Activated CD8-positive, alpha-beta memory T cell treated with anti-CD3 and anti-CD28 coated beads for 1 hour (primary cell): ENCODE measurements at places on chromosomes 2 and 18.
A peak's percentile ranks its signal among the peaks of the same experiment; 100 is the strongest.

- no peak for DNase-seq
Observed at GRCh38 chr2:62050456-62051045, 145.1 kb downstream of the COMMD1 start.

DNA sequence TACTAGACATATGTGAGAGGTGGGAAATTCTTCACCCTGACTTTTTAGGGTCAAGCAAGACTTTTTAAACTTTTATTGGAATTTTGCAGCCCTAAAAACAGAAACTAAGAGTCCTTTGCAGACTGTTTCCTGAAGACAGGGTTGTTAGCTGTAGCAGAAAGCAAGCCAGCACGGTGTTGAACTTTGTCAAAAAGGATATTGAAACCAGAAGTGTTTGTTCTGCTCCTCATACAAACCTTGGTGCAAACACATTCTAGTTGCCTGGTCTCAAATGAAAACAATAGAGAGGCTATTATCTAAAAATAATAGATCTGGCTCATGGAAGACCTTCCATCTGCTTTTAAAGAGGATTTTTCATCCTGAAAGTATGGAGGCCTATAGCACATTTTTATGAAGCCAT is 65.8 kb upstream of the IGFBP5 start:
- DNase-seq: no peak

- no peak for DNase-seq
Observed at GRCh38 chr18:6118080-6118479, 222.8 kb upstream of the TMEM200C start.

GRCh38 chr2:26355038-26355995 is 8.7 kb upstream of the ADGRF3 start:
- DNase-seq: no peak

DNA sequence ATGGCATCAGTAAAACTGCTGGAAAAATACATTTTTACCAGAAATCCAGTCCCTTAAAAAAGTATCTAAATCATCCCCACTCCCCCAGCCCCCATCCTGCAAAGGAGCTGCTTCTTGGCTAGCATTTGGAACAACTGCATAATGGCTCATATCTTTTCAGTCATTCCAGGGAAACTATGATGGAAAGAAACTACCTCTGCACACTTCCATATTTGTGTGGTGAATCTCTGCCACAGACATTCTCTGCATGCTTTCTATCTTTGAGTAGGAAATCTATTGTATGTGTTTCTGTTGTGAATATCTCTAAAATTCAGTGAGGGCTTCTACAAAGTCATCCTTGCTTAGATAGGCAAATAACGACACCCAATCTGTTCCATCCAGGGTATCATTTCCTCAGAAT is 632.3 kb downstream of the LRP1B start:
- no peak for DNase-seq

DNA sequence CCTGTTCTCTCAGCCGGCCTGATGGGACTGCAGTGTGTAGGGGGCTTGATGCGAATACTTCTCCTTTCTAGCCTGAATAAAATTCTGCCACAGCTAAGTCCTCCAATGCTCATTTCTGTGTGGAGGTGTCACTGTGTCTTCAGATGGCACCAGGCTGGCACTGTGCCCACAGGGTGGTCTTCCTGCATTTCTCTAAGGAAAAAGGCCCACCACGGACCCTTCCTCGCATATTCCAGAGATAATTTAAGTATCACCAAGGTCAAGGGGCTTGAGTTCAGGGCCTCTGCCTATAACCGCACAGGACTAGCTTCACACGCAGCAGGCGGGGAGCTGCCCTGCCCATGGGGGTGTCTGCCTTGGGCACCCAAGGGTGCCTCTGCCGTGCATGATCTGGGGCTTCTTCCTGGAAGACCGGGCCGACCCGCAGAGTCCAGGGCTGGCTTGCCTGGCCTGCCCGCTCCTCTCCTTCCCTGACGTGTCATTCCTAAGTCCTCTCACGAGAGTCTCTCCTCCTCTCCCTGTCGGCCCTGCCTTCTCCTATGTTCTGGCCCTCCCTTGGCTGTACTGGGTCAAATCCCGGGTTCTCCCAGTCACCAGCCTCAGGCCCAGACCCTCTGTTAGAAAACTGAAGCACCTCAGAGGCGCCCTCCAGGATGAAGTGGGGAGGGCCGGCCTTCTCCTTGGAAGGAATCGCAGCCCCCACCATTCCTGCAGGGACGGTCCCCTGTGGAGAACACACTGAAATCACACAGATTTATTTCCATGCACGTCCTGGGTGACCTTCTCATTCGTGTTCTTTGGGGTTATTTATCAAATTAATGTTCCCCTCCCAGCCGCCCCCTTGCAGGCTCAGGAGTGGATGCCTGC is 48.9 kb upstream of the PXDN start:
- no peak for DNase-seq

GRCh38 chr2:5290900-5291546 is 401.2 kb upstream of the SOX11 start:
- DNase-seq: no peak

DNA sequence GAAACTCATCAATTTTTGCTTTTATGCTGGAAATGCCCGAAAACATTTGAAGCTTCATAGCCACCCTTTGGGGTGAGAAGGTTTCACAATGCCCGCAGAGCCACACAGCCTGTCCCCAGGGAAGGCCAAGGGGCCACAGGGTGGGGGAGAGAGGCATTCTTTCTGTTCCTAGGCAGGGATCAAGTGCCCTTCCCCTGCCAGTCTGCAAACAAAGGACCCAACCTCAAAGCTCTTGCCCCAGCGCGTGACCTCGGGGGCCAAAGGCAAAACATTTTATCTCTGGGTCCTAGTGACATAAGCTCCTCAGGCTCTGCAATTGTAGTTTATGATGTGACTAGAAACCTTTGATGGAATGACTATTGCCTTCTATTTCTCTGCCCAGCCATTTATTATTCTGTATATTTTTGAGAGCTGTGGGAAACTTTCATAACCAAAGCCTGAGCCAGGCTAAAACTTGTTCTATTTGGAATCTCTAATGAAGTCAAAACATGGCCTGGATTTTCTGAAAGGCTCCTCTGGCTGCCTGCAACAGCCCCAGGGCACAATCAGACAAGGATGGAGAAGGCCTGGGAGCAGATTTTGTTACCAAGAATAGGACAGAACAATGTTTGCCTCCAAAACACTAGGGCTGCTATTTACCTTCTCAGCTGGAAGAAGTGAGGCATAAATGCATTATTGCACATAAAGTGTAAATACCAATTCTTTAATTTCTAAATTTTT is 137.2 kb upstream of the KCTD1 start:
- no peak for DNase-seq

GRCh38 chr2:137838255-137839092 is 125.8 kb upstream of the HNMT start:
- no peak for DNase-seq

DNA sequence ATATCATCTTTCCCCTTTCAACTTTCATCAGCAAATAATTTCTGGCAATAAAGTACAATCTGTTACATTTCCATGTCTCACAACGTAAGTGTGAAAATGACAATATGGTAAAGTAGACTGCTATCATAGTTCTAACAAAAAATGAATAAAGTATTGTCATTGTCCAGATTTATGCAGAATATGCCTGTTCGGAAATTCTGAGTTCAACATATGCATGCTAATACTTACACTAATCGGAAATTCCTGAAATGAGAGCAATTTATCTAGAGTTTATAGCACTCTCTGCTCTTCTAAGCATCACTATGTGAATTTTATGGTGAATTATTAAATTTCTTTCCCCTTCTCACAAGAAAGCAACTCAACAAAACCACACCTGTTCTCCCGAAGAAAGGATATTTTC is 8.1 kb downstream of the CWC22 start:
- DNase-seq: no peak

DNA sequence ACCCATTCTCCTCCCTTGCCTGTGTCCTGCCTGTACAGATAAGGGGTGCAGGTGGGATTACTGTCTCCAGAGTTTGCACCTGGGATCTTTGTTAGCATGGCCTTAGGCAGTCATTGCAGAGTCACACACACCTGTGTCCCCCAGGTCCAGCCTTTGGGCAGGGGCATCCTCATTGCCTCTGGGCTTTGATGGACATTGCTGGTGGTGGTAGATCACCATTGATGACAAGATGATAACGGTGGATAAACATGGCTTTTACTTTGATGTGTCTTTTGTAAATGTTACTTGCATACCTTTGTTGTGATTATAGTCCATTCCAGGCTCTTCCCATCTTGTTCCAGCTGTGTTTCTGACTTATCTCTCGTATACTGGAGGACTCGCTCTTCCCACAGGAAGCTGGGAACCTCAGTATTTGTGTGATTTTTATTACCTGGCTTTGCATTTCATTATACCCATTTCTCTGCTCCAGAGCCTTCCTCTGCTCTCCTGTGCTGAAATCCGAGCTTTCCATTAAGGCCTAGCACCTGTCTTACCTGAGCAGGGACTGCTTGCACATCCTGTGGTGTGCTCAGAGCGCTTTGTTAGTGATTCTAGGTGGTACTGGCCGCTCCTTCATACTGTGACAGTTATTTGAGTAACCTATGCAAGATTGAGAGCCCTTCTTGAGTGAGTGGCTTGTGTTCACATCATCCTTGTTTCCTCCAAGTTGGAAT is 79.2 kb downstream of the PTPRM start:
- no peak for DNase-seq

- no peak for DNase-seq
Observed at GRCh38 chr2:220499225-220499624, 871.8 kb downstream of the SLC4A3 start.

GRCh38 chr2:183207110-183207509 is 82.9 kb downstream of the NUP35 start:
- no peak for DNase-seq

DNA sequence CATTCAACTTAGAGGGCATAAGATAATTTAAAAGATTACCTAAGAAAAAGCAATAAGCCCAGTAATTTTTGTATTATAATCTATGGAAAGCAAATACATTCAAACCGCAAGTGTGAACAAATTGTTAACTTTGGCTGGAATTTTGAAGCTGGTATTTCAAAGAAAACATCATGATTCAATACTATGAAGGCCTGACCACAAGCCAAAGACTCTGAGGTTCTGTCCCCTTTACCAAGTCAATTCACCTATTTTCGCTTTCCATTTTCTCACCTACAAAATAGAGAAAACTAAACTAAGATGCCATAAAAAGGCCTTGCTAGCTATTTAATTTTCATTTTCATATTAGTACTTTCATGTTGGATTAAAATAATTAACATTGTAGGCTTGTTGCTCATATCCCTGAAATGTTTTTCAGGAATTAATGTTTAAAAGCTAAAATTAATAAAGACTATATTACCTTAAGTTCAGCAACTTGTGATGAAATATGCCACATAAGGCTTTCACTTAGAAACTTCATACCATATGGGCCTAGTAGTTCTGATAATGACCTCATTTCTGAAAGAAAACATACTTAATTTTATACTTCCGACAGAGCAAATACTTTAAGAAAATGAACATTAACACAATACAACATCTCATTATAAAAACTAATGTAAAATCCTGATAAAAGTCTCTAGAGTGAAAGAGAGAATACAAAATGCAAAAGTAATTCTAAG is 85.7 kb upstream of the FRZB start:
- no peak for DNase-seq

- no peak for DNase-seq
Observed at GRCh38 chr2:35114765-35115164, 1240.8 kb upstream of the CRIM1 start.

DNA sequence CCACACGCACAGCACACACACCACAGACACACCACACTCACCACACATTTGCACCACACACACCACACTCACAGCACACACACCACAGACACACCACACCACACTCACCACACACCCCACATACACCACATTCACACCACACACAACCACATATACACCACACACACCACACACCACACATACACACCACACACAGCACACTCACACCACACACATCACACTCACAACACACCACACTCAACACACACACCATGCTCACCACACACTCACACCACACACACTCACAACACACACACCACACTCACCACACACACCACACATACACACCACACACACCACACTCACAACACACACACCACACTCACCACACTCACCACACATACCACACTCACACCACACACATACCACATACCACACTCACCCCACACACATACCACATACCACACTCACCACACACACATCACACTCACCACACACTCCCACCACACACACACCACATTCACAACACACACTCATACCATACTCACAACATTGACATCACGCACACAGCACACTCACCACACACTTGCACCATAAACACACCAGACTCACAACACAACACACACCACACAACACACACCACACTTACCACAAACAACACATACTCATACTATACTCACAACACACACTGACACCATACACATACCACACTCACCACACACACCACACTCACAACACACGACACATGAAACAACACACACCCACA is 60.0 kb downstream of the SDC1 start:
- no peak for DNase-seq

GRCh38 chr2:177882501-177882900 is 190.1 kb downstream of the PDE11A start:
- no peak for DNase-seq

GRCh38 chr2:29253-29652 is 17.1 kb downstream of the FAM110C start:
- no peak for DNase-seq

DNA sequence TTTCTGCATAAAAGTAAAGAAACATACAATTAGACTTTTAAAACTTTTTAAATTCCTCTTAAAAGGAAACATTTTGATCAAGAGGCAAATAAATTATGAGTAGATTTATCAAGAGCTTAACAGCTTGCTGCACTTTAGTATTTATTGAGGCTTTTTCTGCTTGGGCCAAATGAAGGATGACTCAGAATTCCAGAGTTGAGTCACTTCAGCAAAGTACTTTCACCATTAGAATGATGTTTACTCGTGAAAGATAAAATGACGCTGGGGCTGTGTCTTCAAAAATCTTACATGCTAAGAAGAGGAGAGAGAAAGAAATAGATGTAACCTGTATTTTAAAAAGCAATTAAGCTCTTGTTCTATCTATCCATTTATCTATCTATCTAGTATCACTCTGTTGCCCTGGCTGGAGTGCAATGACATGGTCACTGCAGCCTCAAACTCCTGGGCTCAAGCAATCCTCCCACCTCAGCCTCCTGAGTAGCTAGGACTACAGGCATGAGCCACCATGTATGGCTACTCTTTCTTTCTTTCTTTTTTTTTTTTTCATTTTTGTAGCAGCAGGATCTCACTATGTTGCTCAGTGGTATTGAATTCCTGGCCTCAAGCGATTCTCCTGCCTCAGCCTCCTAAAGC is 75.3 kb upstream of the RIOK3 start:
- DNase-seq: no peak

DNA sequence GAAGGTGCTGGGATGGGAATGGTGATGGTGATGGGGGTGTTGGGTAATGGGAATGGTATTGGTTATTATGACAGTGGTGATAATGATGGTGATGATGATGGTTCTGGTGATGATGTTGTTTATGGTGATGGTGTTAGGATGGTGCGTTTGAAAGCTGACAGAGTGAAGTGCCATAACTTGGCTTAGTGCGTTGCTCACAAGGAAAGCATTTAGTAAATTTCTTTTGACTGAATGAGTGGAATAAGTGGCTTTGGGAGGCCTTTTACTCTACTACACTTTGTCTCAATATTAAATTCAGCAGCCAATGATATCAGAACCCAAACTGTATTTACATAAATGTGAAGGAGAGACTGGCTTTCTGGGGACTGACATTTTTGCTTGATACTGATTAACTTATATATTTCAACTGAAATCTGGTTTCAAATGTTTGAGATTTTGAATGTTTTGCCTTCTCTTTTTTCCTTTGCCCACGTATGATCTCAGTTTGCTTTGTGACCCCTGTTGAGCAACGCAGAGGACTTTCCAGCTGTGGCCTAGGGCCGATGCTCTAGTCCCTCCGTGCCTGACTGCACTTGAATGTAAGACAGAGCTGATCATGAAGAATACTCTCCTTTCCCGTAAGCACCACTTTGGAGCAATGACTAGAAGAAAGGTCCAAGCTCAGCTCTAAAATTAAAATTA is 128.5 kb upstream of the SH3BP4 start:
- no peak for DNase-seq

- peak; percentile 14 for DNase-seq
Observed at GRCh38 chr18:45837283-45838070, 12.0 kb downstream of the SIGLEC15 start.
